ENCODE measurements at places on chromosomes 16 and 17.

GRCh38 chr16:50671644-50672260 is 9.4 kb downstream of the SNX20 start:
- peak; percentile 18 for DNase-seq

GRCh38 chr17:6571452-6571781 is 15.1 kb upstream of the PITPNM3 start:
- DNase-seq = no peak

- no peak for DNase-seq
These were observed 17.9 kb upstream of the ALOX15B start for GRCh38 chr17:8020776-8021564.

DNA sequence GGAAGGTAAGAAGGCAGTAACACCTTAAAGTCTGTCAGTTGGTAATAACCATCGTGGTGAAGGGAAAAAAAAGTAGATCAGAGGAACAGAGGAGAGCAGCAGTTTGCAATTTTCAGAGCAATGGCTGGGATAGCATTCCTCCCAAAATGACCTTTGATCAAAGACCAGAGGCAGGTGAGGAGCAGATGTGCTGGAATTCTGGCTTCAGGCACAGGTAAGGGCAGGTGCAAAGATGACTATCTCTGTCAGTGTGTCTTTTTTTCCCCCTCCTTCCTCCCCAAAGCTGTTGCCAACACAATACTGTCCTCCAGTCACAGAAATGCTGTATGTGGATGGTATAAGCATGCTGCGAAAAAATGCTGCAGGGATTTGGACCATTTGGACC is 166.7 kb downstream of the XYLT1 start:
- DNase-seq = no peak

Measured in fibroblast of skin of back (primary cell).